Activated naive CD8-positive, alpha-beta T cell treated with anti-CD3 and anti-CD28 coated beads, Interleukin-2, amount 10 ng/mL, durations not matched to agents 7 days and 5 days (primary cell): ENCODE measurements at places on chromosomes 13 and 19. TPM values are rescaled to one million over a fixed set of nuclear protein-coding genes. Genes with fewer than 3 reads are reported as not detected.

Gene CGB2
- not detected for total RNA-seq

GRCh38 chr13:23923031-23923430 is 25.7 kb upstream of the C1QTNF9B start:
- H3K4me3 ChIP-seq = no peak overlapping the region
- H3K4me1 ChIP-seq = no peaks in the 10 kb centered on the region
- peaks cover 43% of the 10 kb centered on the region for H3K27me3 ChIP-seq
- DNase-seq = no peak

GRCh38 chr13:27853335-27853734 is 61.1 kb downstream of the GSX1 start:
- DNase-seq = no peak
- H3K27ac ChIP-seq = no peak overlapping the region
- no peaks in the 10 kb centered on the region for H3K4me1 ChIP-seq
- H3K4me3 ChIP-seq = no peak overlapping the region
- H3K36me3 ChIP-seq = no peaks in the 10 kb centered on the region

Gene MEDAG
- not detected for total RNA-seq

Gene ZIK1
- total RNA-seq = 17.9 TPM

GRCh38 chr13:57640607-57641006 is 9.1 kb downstream of the PCDH17 start:
- no peak overlapping the region for H3K4me3 ChIP-seq
- no peaks in the 10 kb centered on the region for H3K27me3 ChIP-seq

DNA sequence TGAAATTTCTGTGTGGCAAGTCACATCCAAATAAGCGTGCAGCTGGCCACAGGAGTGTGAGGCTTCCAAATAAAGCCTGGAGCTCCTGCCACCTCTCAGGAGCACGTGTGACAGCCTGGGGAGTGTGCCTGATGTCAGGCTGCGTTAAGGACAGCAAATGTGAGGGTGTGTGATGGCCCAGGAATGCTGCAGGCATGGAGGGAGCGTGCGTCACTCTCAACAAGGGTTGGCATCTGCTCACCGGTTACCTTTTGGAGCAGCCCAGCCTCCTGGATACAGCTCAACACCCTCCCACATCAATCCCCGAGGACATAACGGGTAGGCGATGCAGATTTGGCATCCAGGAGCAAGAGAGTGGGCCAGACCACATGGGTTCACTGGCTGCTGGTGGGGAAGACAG is 19.0 kb downstream of the NUMBL start:
- no peak overlapping the region for H3K4me3 ChIP-seq
- peaks cover 25% of the 10 kb centered on the region for H3K36me3 ChIP-seq
- no peaks in the 10 kb centered on the region for H3K4me1 ChIP-seq

Gene ZNF44
- 20.8 TPM for total RNA-seq

Gene ZNF492
- total RNA-seq = 2.5 TPM

GRCh38 chr13:95301968-95302393 is 730 bp upstream of the ABCC4 start:
- H3K36me3 ChIP-seq = no peaks in the 10 kb centered on the region
- no peak overlapping the region for H3K27ac ChIP-seq
- peaks cover 14% of the 10 kb centered on the region for H3K27me3 ChIP-seq
- H3K4me3 ChIP-seq = peak overlapping the region; percentile 63

DNA sequence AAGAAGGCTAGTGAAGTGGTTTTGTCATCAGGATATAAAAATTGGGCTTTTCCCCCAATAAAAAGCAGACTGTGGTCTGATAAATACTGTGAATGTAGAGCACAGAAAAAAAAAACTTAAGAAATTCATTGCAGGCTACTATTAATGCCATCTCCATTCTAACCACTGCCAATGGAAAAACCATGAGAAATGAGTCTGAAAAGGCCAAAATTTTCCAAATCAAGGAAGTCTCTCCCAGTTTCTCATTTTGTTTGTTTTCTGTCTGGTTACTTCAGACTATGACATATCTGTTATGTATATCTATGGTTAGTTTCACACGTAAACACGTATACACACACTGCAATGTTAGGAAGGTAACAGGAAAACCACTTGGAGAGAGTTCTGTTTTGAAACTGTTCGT is 193.6 kb upstream of the TSC22D1 start:
- no peaks in the 10 kb centered on the region for H3K27me3 ChIP-seq
- H3K27ac ChIP-seq = no peak overlapping the region
- DNase-seq = no peak
- H3K36me3 ChIP-seq = no peaks in the 10 kb centered on the region
- no peak overlapping the region for H3K4me3 ChIP-seq
- peaks cover 17% of the 10 kb centered on the region for H3K4me1 ChIP-seq

DNA sequence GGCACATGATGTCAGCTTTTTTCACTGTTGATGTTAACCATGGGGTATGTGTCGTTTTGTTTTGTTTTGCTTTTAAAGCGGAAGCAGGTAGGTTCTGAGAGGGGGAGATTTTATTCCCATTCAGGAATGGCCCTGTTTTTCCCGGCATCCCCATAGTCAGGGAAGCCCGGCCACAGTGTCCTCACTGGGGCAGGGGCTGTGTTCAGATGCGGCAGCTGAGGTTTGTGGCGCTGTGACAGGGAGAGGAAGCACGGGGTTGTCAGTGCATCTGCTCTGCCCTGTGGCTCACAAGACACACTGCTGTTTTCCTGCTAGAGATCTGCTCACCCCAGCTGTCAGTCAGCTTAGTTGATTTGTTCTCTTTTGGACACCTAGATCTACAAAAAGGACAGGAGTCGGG is 27.6 kb downstream of the ANKRD27 start:
- peak overlapping the region; percentile 66 for H3K27ac ChIP-seq
- peak overlapping the region; percentile 36 for H3K4me3 ChIP-seq

- H3K27ac ChIP-seq = peak overlapping the region; percentile 95
- peaks cover 3% of the 10 kb centered on the region for H3K27me3 ChIP-seq
- peak overlapping the region; percentile 88 for H3K4me3 ChIP-seq
- H3K4me1 ChIP-seq = peaks cover 37% of the 10 kb centered on the region
- H3K36me3 ChIP-seq = peaks cover 4% of the 10 kb centered on the region
Measured at GRCh38 chr13:36819739-36820090, 693 bp downstream of the RFXAP start.

DNA sequence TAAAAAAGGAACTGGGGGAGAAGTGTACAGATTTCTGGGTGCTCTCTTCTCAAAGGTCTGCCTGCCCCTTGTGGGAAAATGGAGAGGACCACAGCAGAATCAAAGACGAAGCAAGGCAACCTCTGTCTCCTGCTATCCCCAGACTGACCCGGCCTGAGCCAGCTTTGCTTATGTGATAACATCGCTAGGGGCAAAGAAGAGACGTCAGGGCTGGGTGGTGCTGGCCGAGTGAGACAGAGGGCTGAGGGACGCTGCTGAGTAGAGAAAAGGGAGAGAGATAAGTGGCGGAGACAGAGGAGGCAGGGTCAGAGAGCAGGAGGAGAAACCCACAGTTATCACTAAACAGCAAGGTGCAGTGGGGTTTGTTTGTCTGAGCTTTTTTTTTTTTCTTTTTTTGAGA is 4.6 kb upstream of the MUC16 start:
- H3K4me1 ChIP-seq = no peaks in the 10 kb centered on the region
- H3K27ac ChIP-seq = no peak overlapping the region
- DNase-seq = no peak
- no peaks in the 10 kb centered on the region for H3K27me3 ChIP-seq
- no peaks in the 10 kb centered on the region for H3K36me3 ChIP-seq

GRCh38 chr19:11894851-11895250 is 7.3 kb downstream of the ZNF69 start:
- no peaks in the 10 kb centered on the region for H3K4me1 ChIP-seq
- no peak overlapping the region for H3K27ac ChIP-seq
- no peak overlapping the region for H3K4me3 ChIP-seq

- no peak overlapping the region for H3K27ac ChIP-seq
- H3K4me3 ChIP-seq = no peak overlapping the region
- no peaks in the 10 kb centered on the region for H3K4me1 ChIP-seq
- peaks cover 2% of the 10 kb centered on the region for H3K27me3 ChIP-seq
- DNase-seq = no peak
- no peaks in the 10 kb centered on the region for H3K36me3 ChIP-seq
Measured at GRCh38 chr13:32107474-32107873, 75.9 kb downstream of the FRY start.

DNA sequence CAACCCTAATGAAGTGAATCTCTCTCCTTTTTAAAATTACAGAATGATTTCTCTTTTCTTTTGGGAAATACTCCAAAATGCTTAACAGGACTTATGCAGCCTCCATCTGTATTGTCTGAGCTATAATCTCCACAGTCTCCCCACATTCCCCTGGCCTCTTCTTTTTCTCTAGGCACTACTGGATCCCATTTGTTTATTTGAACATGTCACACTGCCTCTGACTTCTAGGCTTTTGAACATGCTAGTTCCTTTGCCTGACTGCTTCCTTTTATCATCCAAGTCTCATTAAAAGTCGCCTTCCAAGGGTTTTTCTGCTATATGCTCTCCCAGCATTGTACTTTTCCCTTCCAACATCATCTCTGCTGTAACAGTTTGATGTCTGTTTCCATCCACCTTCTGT is 548.7 kb downstream of the PCDH9 start:
- H3K4me1 ChIP-seq = no peaks in the 10 kb centered on the region
- DNase-seq = no peak
- H3K4me3 ChIP-seq = no peak overlapping the region
- H3K27ac ChIP-seq = no peak overlapping the region
- no peaks in the 10 kb centered on the region for H3K27me3 ChIP-seq

DNA sequence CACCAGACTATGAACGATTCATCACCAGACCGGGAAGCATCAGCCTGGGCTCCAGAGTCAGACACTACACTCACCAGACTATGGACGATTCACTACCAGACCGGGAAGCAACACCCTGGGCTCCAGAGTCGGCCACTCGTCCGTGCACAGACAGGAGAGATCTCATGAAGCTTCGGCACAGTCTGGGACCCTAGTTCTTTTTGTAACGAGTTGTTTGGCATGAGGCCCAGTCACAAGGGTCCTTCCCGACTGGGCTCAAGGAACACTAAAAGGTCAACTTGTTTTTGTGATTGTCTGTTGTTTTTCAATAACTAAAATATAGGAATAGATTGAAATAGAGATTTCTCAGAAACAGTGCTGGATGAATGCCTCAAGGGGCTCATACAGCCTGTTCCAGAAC is 1141.6 kb upstream of the MIR17HG start:
- H3K27ac ChIP-seq = no peak overlapping the region
- no peaks in the 10 kb centered on the region for H3K4me1 ChIP-seq
- DNase-seq = no peak
- H3K4me3 ChIP-seq = no peak overlapping the region
- H3K27me3 ChIP-seq = no peaks in the 10 kb centered on the region

DNA sequence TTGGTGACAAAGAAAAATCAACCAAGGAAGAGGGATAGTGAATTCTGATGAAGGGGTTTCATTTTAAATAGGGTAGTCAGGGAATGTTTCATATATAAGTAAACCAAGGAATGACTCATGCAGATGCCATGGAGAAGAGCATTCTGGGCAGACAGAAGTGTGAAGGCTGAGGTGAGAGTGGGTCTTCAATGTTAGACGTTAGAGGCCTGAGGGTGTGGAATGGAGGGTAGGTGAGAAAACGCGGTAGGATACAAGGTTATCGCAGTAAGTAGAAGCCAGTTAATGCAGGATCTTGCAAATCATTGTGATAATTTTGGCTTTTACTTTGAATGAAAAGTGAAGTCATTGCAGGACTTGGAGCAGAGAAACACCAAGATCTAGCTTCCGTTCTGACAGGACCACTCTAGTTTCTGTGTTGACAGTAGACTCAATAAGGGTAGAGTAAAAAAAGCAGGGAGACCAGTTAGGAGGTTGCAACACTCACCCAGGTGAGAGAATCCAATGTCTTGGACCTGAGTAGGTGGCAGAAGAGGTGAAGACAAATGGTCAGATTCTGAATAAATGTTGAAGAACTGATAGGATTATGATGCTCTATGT is 225.2 kb upstream of the TMTC4 start:
- H3K4me3 ChIP-seq = no peak overlapping the region
- no peaks in the 10 kb centered on the region for H3K27me3 ChIP-seq
- no peak overlapping the region for H3K27ac ChIP-seq
- no peaks in the 10 kb centered on the region for H3K36me3 ChIP-seq

GRCh38 chr13:97798836-97799235 is 154.6 kb upstream of the IPO5 start:
- H3K4me3 ChIP-seq = no peak overlapping the region
- DNase-seq = no peak
- no peak overlapping the region for H3K27ac ChIP-seq
- H3K4me1 ChIP-seq = no peaks in the 10 kb centered on the region
- no peaks in the 10 kb centered on the region for H3K27me3 ChIP-seq

DNA sequence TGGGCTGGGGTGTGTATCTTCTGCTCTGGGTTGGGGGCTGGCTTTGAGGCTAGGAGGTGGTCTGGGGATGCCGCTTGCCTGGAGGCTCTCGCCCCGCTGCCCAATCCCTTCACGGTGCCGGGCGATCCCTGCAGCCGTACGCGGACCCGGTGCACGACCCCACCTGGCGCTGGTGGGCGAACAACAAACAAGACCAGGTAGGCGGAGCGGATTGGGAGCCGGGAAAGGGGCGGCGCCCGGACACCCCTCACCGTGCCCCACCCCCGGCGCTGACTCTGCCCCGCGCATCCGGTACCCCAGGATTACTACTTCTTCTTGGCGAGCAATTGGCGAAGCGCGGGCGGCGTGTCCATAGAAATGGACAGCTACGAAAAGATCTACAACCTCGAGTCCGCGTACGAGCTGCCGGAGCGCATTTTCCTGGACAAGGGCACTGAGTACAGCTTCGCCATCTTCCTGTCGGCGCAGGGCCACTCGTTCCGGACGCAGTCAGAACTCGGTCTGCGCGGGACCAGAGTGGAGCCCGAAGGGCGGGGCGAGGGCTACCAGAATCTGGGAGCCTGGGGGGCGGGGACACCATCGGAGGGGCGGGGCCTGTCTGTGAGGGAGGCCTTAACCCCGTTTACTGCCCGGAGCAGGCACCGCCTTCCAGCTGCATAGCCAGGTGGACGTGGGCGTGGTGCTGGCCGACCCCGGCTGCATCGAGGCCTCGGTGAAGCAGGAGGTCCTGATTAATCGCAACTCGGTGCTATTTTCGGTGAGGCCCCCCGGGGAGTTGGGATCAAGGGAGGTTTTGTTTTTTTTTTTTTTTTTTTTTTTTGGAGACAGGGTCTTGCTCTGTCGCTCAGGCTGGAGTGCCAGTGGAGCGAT is 12.1 kb upstream of the PSMD8 start:
- peak overlapping the region; percentile 89 for H3K4me3 ChIP-seq
- peaks cover 10% of the 10 kb centered on the region for H3K4me1 ChIP-seq
- peak overlapping the region; percentile 73 for H3K27ac ChIP-seq
- H3K27me3 ChIP-seq = peaks cover 35% of the 10 kb centered on the region
- peak; percentile 87 for DNase-seq

- DNase-seq = no peak
- H3K27ac ChIP-seq = no peak overlapping the region
- peaks cover 1% of the 10 kb centered on the region for H3K36me3 ChIP-seq
Measured at GRCh38 chr19:55690109-55690768, 15.2 kb downstream of the EPN1 start.

GRCh38 chr19:56554272-56554869 is 12.9 kb upstream of the ZNF470 start:
- H3K27ac ChIP-seq = no peak overlapping the region
- no peak for DNase-seq
- no peaks in the 10 kb centered on the region for H3K27me3 ChIP-seq
- no peak overlapping the region for H3K4me3 ChIP-seq

Gene LMTK3
- 10.2 TPM for total RNA-seq
